ENCODE measurements at places on chromosomes 13 and 19. TPM values are rescaled to one million over a fixed set of nuclear protein-coding genes. Genes with fewer than 3 reads are reported as not detected.

CD33 gene
- total RNA-seq, result 26.4 TPM

CGB8 gene
- not detected for total RNA-seq

CATSPERD gene
- not detected for total RNA-seq

ZNF443 gene
- total RNA-seq, result 4.3 TPM

OXGR1 gene
- total RNA-seq, result 0.68 TPM

EFNB2 gene
- 39.6 TPM for total RNA-seq

TTYH1 gene
- total RNA-seq, result not detected
